ENCODE measurements at places on chromosomes 13 and 19. TPM values are rescaled to one million over a fixed set of nuclear protein-coding genes. Genes with fewer than 3 reads are reported as not detected.
A peak's percentile ranks its signal among the peaks of the same experiment; 100 is the strongest.

GRCh38 chr19:4516199-4516938, 1.9 kb downstream of the PLIN4 start:
- DNase-seq: no peak

Gene CGB1
- total RNA-seq: not detected

DNA sequence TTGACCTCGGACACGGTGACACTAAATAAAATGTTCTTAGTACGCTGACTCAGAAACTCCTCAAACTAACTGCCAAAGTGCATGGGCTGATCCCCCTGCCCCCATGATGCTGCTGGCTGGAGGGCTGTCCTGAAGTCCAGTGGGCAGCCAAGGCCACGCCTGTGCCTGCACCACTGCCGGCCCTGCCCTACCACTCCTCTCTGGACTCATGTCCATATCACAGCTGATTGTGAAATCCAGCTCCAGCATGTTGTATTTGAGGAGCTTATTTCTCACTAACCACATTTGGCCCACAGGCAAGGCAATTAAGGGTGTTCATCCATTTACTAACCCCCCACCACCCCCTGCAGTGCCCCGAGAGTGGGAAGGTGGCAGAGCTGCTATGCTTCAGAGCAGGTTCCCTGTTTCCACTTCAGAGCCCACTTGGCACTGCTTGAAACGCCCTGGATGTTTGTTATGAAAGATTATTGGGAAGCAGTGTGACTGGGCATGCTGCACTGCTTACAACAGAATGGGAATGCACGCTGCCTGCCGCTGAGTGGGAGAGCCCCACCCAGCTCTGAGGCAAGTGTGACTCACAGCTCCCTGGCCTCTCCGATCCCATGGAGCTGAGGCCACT, 114.0 kb downstream of the UQCRFS1 start:
- peak; percentile 14 for DNase-seq

GRCh38 chr13:100789968-100790367, 115.4 kb upstream of the TMTC4 start:
- no peak for DNase-seq

- peak; percentile 62 for DNase-seq
Observed at GRCh38 chr19:5891938-5892771, 11.4 kb downstream of the NDUFA11 start.

GRCh38 chr19:3053218-3053621, 9.1 kb downstream of the TLE5 start:
- no peak for DNase-seq

DNA sequence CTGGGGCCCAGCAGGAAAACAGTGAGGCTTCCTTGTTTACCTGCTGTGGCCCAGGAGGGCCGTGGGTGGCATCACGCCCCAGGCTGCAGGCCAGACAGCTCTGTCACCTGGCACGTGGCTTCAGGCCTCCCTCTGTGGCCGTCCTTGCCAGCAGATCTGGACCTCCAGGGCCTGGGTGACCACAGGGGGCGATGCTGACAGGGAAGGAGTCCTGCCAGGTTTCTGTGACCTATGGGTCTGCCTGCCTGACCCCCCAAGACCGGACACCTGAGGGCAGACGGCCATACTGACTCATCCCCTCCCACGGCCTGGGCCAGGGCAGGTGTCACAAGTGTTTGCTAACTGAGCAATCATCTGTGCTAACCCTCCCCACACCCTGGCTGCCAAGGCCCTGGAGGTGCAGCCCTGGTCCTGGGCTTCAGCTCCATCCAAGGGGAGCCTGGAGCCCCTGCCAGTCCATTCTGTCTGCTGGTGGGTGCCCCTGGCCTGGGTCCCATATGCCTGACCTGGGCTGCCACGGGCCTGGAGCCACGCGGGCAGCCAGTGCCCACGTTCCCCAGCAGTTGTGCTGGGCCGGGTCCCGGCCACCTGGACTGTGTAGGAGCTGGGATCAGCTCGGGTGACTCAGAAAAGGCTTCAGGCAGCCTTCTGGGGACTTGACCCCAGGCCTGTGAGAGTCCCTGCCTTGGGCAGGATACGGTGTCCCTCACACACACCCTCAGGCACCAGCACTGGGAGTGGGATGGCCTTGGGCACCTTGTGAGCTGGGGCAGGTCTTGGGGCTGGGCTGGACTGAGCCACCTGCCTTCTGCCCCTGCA, 3.7 kb downstream of the CDC34 start:
- DNase-seq: no peak

- no peak for DNase-seq
Observed at GRCh38 chr19:41936416-41936850, 8.2 kb upstream of the ERFL start.

GRCh38 chr19:45693106-45693788, 781 bp downstream of the QPCTL start:
- DNase-seq: peak; percentile 80

DNA sequence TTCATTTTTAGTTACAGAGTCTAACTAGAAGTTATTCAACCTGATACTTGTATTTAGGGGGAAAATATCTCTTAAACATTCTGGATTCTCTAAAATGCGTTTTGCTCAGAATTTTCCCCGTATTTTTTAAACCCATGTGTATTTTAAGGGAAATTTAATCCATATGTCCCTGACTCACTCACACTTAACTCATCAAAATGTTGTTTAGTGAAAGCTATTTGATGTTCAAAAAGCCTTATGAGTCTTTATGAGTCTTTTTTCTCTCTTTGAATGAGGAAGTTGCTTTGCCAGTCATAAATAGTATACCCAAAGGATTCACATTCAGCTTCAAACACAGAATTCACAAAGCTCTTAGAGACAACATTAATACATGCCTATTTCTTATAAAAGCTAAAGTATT, 16.4 kb downstream of the MAB21L1 start:
- DNase-seq: no peak

Measured in K562 (cell line).